ENCODE measurements at places on chromosomes 3 and 15. TPM values are rescaled to one million over a fixed set of nuclear protein-coding genes. Genes with fewer than 3 reads are reported as not detected.

DNA sequence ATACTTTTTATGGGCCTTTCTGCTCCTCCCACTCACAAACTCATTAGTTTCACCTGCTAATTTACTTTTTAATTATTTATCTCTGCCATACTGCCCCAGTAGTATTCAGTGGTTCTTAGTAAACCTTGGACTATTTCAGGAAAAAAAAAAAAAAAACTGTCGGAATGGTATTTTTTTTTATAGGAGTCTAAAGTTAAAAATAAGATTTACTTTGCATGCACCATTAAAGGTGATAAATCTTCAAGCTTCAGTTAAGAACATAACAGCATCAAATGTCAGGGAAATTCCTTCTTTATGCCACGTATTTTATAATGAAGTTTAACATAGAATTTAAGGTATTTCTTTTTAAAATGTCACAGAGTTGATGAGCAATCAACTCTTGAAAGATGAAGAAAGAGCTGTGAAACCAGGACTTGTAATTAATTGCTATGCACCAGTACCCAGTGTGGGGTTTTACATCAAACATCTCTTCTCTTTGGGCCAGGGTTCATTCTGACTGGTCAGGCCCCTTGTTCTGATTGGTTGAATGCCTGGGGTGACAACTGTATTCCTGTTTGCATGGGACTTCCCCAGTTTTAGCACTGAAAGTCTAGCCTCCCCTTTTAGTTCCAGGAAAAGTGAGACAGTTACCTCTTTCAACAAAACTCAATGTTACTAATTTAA, 40.3 kb upstream of the PTPRG start:
- no peak for DNase-seq

GRCh38 chr3:45555086-45555591, 39.4 kb upstream of the LIMD1 start:
- no peak for DNase-seq

- DNase-seq = no peak
Observed at GRCh38 chr3:142801746-142802145, 77.9 kb downstream of the TRPC1 start.

The CD200R1 gene
- total RNA-seq = 0.67 TPM

- DNase-seq = no peak
Observed at GRCh38 chr15:25767356-25768151, 95.6 kb downstream of the ATP10A start.

DNA sequence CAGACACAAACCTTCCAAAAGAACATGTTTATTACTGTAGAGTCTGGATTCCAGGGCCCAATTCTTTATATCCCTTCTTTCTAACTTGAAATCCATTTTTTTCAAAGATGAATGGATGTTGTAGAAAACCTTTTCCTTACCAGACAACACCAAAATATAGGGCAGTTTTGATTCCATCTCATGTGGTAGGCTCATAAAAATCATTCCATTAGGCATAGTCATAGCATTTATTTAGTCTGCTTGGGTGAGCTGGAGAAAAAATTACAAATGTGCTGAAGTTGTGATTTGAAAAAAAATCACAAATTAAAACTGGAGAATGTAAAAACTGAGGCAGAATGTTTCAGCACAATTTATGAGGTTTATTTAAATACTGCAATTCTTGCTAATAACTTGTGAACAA, 199.3 kb upstream of the TBC1D5 start:
- no peak for DNase-seq

The NEK10 gene
- 4.7 TPM for total RNA-seq

The CACNA2D2 gene
- total RNA-seq = not detected

- no peak for DNase-seq
Observed at GRCh38 chr3:158244274-158244673, 134.4 kb downstream of the RSRC1 start.

GRCh38 chr15:63848879-63849551, 15.3 kb upstream of the HERC1 start:
- DNase-seq = no peak

The SHF gene
- 0.33 TPM for total RNA-seq

The FSIP1 gene
- 2.0 TPM for total RNA-seq

- no peak for DNase-seq
Observed at GRCh38 chr3:119401503-119402440, 61.6 kb downstream of the TMEM39A start.

- DNase-seq = no peak
Observed at GRCh38 chr15:36658898-36659639, 79.6 kb downstream of the CDIN1 start.

The C3orf49 gene
- total RNA-seq = not detected

GRCh38 chr3:60886518-60886917, 364.7 kb downstream of the FHIT start:
- DNase-seq = no peak

DNA sequence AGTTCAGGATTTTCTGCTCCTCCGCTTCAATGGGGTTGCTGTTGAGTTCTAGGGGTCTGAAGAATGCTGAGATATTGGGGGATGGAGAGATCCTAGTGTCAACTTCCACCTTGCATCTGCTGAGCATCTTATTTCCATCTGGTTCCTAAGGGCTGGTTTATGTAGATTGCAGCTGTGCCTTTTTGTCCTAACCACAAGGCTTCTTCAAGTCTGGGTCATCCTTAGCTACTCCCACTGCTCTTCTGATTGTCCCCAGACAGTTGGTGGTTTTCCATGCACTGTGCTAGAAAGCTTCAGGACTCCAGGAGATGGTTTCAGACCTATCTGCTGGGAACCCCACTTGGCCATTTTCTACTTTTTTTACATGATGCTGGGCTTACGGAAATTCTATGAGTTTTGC, 125.0 kb downstream of the IL20RB start:
- no peak for DNase-seq

The GPR62 gene
- total RNA-seq = not detected

The CHCHD4 gene
- 22.0 TPM for total RNA-seq

The RPUSD3 gene
- 42.9 TPM for total RNA-seq

The DNAH1 gene
- total RNA-seq = 1.2 TPM

GRCh38 chr15:40565333-40566238, 744 bp upstream of the CCDC32 start:
- DNase-seq = no peak

DNA sequence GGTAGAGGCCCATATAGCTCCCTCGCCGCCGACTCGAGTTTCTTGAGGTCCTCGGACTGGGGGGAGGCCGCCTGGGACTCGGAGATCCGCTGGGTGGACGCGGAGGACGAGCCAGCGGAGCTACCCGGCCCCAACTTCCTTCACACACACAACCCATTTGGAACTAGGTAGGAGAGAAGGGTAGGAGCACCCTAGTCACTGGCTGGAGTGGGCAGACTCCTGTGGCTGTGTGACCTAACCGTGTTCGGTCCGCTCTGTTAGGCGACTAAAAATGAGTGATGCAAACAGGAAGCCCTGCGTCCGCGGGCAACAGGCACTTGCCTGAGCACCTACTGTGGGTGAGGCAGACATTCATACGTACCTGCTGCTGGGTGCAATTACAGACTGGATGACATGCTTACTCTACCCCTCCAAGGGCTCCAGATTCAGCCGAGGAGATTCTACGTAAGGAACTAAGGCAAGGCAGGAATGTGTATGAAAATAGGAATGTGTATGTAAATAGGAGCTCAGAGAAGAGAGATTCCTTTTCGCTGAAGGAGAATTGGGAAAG, 4.6 kb upstream of the SIN3A start:
- DNase-seq = peak; percentile 48

The SMCO1 gene
- total RNA-seq = not detected

DNA sequence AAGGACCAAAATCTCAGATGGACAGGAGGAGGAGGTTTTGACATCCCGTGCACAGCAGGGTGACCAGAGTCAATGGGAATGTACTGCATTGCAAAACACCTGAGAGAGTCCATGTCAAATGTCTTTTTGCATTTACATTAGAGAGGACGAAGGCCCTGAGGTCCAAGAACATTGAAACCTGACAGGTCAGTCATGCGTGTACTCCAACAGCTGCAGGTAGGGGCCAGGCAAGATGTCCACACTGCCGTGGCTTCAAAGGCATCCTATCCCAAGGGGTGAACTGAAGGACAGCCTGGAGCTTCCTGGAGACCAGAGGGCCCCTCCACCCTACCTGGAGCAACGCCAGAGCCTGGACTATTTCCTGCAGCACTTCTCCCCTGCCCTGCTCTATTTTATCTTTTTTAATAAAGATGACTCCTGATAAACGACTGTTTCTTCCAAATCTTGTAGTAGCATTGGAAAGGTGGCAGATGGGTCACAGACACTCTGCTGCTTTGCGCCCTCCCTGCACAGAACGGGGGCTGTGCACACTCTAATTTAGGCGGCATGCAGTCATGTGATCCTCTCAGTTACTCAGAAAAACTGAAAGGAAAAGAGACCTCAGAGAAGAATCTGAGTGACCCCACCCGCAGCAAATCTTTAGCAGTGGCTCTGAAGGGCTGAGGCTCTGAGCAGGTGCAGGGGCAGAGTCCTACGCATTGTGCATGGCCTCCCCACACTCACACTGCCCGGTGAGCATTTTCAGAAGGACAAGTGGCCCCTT, 68.2 kb downstream of the HMCES start:
- no peak for DNase-seq

- no peak for DNase-seq
Observed at GRCh38 chr15:26651909-26652308, 121.0 kb downstream of the GABRB3 start.

The CMTM7 gene
- not detected for total RNA-seq

DNA sequence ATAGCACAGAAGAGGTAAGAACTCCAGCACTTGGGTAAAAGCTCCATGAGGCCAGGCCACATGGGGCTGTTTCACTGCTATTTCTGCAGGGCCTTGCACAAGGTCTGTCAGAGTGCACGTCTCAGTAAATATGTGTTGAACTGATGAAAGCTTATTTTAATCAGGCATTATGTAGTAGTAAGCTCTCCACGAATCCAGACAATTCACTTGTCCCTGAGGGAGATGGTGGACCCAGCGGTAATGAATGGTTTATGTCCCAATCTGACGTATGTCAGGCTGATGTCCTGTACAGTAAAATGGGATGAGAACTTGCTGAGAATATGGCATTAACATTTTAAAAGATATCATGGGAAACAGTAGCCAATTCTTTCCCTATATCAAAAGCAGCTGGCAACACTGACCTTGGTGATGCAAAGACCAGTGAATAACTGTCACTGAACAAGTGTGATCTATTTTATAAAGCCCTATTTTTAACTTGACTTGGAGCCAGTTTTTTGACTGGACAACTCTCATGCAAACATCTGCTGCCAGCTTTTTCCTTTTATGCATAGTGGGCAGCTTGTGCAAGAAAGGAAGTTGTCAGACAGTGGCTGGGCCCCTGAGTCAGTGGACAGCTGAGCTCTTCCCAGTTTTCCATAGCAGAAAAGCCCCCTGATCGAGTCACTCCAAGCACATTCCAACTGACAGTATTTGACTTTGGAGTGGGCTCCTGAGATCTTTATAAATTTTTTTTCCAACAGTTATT, 519.8 kb upstream of the MDFIC2 start:
- peak; percentile 76 for DNase-seq

DNA sequence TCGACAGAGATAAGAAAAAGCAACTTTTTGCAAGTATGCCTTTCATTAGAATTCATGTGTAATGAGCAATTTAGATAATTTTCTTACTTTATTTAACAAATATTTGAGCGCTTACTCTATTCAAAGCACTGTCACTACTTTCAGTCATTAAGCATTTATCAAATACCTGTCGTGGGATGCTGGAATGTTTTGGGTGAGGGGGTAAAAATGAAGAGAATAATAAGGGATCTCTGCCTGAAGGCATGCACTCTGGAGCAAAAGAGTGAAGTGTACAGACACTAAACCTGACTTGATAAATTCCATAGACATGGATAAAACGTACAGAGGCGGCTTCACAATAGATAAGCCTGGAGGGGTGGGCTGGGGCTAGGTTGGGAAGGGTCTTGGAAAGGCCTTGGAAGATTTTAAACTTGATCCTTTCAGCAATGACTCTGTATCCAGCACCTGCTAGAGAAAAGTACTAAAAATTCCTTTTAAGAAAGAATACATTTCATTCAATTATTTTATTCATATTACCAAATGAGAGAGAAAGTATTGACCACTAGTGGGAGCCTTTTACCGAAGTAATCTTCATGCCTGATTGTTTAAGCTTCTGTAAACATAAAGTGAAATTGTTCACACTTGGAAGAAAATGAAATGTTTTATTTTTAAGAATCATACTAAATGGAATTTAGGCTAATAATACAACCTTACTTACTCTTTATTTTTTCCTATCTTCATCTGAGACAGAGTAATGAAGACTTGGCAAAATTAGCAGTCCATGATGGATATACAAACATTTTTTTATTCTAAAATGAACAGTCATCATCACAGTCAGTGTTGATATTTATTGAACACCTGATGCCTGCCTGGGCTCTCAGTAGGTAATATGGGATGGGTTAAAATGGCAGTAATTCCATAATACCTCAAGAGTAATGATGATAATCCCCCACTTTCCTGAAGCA, 113.2 kb downstream of the PPP2R3A start:
- no peak for DNase-seq
